Panc1 (cell line): ENCODE measurements at places on chromosomes 7 and 10.

DNA sequence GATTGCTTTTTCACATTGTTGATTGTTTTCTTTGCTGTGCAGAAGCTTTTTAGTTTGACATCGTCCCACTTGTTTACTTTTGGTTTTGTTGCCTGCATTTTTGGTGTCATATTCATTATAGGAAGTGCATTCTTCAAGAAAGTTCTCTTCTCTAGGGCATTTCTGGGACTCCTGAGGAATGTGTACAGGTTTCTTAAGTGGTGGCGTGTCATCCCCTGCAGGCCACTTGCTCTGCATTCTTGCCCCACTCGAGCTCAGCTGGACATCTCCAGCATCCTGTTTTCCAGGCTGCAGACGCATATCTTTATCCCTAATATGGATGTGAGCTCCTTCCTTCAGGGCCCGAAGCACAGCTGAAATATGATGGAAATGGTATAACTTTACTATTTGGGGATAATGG lies 255.6 kb upstream of the HABP2 start:
- H3K36me3 ChIP-seq, result no peaks in the 10 kb centered on the region
- H3K27ac ChIP-seq, result no peak overlapping the region
- H3K27me3 ChIP-seq, result no peaks in the 10 kb centered on the region
- no peak for DNase-seq
- H3K4me3 ChIP-seq, result no peak overlapping the region
- no peaks in the 10 kb centered on the region for H3K4me1 ChIP-seq

GRCh38 chr10:120097766-120098165 lies 205.2 kb downstream of the SEC23IP start:
- DNase-seq, result no peak
- H3K36me3 ChIP-seq, result no peaks in the 10 kb centered on the region
- H3K27me3 ChIP-seq, result peaks cover 3% of the 10 kb centered on the region; the same call in 1 of the 2 replicates
- no peak overlapping the region for H3K4me3 ChIP-seq

DNA sequence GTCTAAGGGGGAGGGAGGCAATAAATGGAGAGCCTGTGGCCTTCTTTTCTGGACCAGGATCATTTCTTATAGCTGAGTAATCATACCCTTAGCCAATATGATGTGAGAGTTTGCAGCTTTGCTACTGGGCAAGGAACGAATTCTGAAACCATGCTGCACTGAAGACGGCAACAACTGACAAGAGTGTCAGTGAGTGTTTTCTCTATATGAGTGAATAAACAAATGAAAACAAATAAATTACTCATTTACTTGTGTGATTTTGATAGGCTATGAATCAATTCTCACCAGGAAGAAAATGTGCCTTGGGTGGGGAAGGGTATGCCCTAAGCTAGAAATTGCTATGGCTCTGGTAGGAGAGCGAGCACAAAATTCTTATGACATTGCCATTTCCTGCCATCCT lies 79.4 kb upstream of the LRRN3 start:
- no peak overlapping the region for H3K4me3 ChIP-seq
- no peak overlapping the region for H3K27ac ChIP-seq
- no peaks in the 10 kb centered on the region for H3K36me3 ChIP-seq
- no peak for DNase-seq
- no peaks in the 10 kb centered on the region for H3K27me3 ChIP-seq

GRCh38 chr10:118957966-118958365 lies 71.5 kb upstream of the NANOS1 start:
- peaks cover 26% of the 10 kb centered on the region for H3K4me1 ChIP-seq
- H3K27me3 ChIP-seq, result no peaks in the 10 kb centered on the region
- no peak overlapping the region for H3K4me3 ChIP-seq
- H3K27ac ChIP-seq, result no peak overlapping the region
- no peak for DNase-seq

GRCh38 chr10:54559498-54559897 lies 241.5 kb downstream of the PCDH15 start:
- H3K4me1 ChIP-seq, result no peaks in the 10 kb centered on the region
- no peaks in the 10 kb centered on the region for H3K27me3 ChIP-seq
- no peak overlapping the region for H3K4me3 ChIP-seq
- no peak overlapping the region for H3K27ac ChIP-seq
- no peaks in the 10 kb centered on the region for H3K36me3 ChIP-seq

DNA sequence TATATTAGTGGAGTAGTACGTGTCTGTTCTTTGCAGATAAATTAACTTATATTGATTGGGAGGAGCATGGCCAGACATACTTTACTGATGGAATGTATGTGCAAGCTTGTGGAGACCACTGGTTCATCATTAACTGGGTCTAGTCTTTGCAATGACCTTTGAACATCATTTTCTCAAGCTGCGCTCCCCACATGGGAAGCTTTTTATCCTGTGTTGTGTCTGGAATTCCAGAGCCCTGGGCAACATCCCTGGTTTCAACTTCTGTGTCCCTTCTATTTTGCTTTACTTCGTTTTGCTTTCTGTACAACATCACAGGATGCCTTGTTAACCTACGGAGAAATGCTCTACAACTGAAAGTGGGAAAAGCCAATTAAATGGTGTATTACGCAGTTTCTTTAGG lies 38.3 kb downstream of the MACROH2A2 start:
- no peak for DNase-seq
- H3K4me3 ChIP-seq, result no peak overlapping the region
- H3K27me3 ChIP-seq, result peaks cover 4% of the 10 kb centered on the region; the same call in 1 of the 2 replicates
- H3K4me1 ChIP-seq, result no peaks in the 10 kb centered on the region
- H3K27ac ChIP-seq, result no peak overlapping the region

- no peak overlapping the region for H3K27ac ChIP-seq
- peaks cover 20% of the 10 kb centered on the region for H3K4me1 ChIP-seq
- H3K27me3 ChIP-seq, result no peaks in the 10 kb centered on the region
- no peak overlapping the region for H3K4me3 ChIP-seq
- DNase-seq, result no peak
Measured at GRCh38 chr7:151231080-151231479, 1.2 kb upstream of the CHPF2 start.

GRCh38 chr10:77943121-77943901 lies 16.8 kb upstream of the DLG5 start:
- H3K36me3 ChIP-seq, result no peaks in the 10 kb centered on the region
- H3K27ac ChIP-seq, result peak overlapping the region; percentile 77
- H3K27me3 ChIP-seq, result no peaks in the 10 kb centered on the region
- DNase-seq, result peak; percentile 77

DNA sequence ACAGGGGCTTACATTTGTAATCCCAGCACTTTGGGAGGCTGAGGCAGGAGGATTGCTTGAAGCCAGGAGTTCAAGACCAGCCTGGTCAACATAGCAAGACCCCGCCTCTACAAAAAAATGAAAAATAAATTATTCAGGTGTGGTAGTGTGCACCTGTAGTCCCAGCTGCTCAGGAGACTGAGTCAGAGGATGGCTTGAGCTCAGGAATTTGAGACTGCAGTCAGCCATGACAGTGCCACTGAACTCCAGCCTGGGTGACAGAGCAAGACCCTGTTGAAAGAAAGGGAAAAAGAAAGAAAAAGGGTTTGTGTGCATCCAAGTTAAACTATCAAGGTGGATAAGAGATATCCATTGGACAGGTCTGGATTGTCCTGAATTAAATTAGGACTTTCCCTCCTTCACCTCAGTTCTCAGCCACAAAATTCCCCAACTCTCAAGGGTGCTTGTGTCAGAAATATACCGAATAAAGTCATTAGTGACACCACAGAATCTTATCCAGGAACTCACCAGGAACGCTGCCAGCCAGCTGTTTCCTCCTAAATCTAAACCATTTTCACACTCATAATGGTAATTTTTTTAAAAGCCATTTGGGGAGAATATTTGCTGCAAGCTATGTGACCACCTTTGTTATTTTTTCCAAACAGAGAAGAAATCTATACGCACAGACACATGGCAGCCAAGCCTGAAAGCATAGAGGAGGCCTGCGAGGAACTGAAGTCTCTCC lies 12.0 kb downstream of the AFAP1L2 start:
- peak overlapping the region; percentile 36 for H3K27ac ChIP-seq
- no peaks in the 10 kb centered on the region for H3K36me3 ChIP-seq
- DNase-seq, result no peak
- H3K4me3 ChIP-seq, result no peak overlapping the region

DNA sequence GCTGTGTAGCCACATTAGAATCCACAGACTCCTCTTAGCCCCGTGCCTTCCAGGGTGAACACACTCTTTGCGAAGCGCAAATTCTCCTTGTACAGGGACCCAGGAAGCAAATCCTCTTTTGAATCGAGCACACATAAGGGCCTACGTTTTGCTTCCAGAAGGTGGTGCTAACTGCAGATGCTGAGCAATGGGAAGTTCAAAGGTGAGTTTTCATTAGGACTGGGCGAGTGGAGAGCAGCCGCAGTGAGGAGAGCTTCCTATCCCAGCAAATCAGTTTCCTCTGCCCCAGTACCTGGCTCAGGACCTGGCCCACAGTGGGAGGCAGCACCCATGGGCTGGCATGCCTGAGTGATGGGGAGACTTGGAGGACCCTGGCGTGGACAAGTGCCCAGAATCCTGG lies 23.5 kb upstream of the GPR26 start:
- H3K4me3 ChIP-seq, result no peak overlapping the region
- no peaks in the 10 kb centered on the region for H3K36me3 ChIP-seq
- H3K27me3 ChIP-seq, result peaks cover 38% of the 10 kb centered on the region
- DNase-seq, result no peak
- H3K4me1 ChIP-seq, result no peaks in the 10 kb centered on the region

DNA sequence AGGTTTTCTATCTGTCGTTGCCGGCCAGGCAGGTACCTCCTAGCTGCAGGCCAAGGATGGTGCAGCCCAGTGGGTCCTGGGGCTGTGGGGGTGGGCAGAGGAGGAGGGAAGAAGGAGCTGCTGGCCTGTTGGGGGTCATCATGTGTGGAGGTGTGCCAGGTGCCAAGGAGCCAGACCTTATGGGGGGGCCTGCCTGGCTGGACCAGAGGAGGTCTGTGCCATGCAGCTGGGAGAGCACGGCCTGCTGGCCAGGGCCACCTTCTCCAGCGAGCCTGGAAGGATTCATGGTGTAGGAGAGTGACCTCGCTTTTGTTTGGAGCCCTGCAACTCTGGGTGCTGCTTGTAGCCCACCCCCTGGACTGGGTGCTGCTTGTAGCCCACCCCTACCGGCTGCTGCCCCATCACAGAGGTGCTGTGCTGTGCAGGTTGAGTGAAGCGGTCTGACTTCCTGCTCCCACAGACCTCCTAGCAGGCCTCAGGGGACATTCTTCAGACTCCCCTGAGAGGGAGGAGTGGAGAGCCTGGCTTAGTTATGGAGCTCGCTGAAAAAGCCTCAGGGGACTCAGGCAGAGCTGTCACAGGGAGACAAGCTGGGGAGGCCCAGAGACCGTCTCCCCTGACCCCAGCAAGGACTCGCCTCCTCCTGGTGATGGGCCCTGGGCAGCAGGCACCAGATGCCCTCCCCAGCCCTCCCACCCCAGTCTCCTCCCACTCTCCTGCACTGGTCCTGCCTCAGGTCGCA lies 67.7 kb upstream of the AQP1 start:
- H3K4me3 ChIP-seq, result no peak overlapping the region
- no peak overlapping the region for H3K27ac ChIP-seq
- no peaks in the 10 kb centered on the region for H3K36me3 ChIP-seq
- no peaks in the 10 kb centered on the region for H3K27me3 ChIP-seq
- DNase-seq, result no peak

DNA sequence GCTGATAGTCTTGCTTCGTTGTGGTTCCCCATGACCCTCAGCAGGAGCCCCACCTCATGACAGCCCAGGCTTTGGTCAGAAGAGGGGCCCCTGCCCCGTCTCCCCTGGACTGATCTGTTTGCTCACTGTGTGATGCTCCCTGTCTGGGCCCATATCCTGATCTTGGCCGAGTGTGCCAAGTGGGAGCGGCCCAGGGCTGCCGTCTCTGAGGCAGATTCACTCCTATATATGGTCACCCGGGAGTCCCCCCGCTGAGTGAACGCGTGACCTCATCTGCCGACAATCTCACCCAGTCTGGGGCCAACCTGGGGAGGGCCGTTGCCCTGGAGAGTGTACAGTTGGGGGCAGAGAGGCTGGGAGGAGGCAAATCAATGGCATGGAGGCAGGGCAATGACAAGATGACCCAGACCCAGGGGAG lies 34.5 kb downstream of the PPIF start:
- no peak for DNase-seq
- H3K27me3 ChIP-seq, result no peaks in the 10 kb centered on the region
- H3K4me1 ChIP-seq, result peaks cover 6% of the 10 kb centered on the region; the same call in 1 of the 2 replicates
- no peak overlapping the region for H3K27ac ChIP-seq

GRCh38 chr10:11304906-11305585 lies 287.4 kb downstream of the CELF2 start:
- H3K36me3 ChIP-seq, result no peaks in the 10 kb centered on the region
- no peaks in the 10 kb centered on the region for H3K4me1 ChIP-seq
- DNase-seq, result no peak
- no peak overlapping the region for H3K4me3 ChIP-seq

DNA sequence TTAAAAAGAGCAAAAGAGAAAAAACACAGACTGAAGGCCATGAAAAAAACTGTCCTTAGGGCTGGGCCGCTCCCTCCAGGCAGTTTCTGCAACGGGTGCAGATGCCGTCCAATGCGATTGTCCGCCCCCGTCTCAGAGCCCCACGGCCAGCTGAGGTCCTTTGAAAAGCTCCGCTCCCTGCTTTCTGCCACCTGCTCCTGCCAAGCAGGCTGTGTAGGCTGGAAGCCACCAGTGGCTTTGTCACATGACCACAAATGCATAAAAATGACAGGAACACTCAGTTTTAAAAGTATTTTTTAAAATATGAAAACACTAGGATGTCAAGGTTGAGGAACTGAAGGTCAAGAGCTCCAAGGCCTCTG lies 71.7 kb downstream of the AMZ1 start:
- no peaks in the 10 kb centered on the region for H3K36me3 ChIP-seq
- H3K27me3 ChIP-seq, result no peaks in the 10 kb centered on the region
- DNase-seq, result no peak
- H3K27ac ChIP-seq, result peak overlapping the region; percentile 98
- H3K4me3 ChIP-seq, result no peak overlapping the region
- peaks cover 78% of the 10 kb centered on the region for H3K4me1 ChIP-seq

DNA sequence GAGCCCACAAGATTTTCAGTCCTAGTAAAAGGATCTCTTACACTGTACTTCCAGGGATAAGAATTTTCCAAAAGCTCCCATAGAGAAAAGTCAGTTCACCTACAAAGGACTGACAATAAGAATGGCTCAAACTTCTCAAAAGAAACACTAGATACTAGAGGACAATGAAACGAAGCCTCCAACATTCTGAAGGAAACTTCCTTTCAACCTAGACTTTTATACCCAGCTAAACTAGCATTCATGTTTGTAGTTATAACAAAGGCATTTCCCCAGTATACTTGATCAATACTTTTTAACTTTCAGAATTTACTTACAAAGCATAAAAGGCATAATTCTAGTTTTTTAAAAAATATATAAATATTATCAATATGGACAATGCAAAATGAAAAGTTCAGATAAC lies 41.0 kb upstream of the DNAAF5 start:
- no peak for DNase-seq
- no peaks in the 10 kb centered on the region for H3K36me3 ChIP-seq
- no peaks in the 10 kb centered on the region for H3K27me3 ChIP-seq
- H3K4me3 ChIP-seq, result no peak overlapping the region
- H3K27ac ChIP-seq, result no peak overlapping the region
- H3K4me1 ChIP-seq, result no peaks in the 10 kb centered on the region
